Sciatic nerve (tissue), 2 donors: ENCODE measurements at places on chromosomes 2 and 18. TPM values are rescaled to one million over a fixed set of nuclear protein-coding genes. Genes with fewer than 3 reads are reported as not detected.

DNA sequence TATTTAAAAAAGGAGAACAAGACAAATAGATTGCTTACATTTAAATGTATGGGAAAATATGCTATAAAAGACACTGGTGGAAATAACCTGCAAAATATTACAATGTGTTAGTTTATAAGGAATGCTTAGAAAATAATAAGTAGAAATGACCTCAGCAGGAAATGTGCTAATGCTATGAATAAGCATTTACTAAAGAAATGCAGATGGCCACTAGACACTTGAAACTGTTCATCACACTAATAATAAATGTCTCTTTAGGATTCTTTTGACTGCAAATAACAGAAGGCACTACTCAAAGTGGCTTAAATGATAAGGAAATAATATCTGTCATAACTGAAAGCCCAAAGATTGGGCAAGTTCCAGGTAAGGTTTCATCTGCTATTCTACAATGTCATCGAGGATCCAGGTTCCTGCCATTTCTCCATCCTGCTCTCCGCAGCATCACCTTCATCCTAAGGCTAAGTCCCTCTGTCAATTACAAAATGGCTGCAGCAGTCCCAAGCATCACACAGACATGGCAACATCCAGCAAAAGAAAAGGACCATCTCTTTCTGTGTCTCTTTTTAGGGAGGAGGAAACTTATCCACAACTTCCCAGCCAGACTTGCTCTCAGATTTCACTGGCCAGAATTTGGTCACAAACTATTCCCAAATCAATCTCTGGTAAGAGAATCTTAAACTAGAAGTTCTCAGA lies 21.9 kb downstream of the METTL8 start:
- DNase-seq, result no peak

- DNase-seq, result no peak
Observed at GRCh38 chr2:71788601-71789240, 335.4 kb downstream of the DYSF start.

DNA sequence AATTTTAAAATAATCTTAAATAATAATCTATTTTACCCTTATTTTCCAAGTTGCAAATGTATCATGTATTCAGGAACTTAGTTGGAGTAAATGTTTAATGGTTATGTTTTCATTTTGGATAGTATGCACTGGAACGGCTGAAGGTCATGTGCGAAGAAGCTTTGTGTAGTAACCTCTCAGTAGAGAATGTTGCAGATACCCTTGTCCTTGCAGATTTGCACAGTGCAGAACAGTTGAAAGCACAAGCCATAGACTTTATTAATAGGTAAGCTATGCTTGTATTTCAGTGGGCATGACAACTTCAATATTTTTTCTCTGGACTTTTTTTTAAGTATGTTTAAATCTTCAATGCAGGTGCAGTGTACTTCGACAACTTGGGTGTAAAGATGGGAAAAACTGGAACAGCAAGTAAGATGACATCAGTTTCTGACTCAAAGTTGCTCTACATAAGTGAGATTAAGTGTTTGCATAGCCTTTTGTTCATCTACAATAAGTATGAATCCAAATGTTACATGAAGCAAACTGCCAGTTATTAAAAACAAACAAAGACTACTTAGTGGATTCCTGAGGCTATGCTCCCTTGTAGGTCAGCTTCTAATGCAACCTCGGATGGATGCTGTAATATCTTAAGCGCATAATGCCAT lies 63.1 kb downstream of the SPOPL start:
- DNase-seq, result no peak

GRCh38 chr2:54579682-54580620 lies 123.8 kb downstream of the SPTBN1 start:
- DNase-seq, result no peak

DNA sequence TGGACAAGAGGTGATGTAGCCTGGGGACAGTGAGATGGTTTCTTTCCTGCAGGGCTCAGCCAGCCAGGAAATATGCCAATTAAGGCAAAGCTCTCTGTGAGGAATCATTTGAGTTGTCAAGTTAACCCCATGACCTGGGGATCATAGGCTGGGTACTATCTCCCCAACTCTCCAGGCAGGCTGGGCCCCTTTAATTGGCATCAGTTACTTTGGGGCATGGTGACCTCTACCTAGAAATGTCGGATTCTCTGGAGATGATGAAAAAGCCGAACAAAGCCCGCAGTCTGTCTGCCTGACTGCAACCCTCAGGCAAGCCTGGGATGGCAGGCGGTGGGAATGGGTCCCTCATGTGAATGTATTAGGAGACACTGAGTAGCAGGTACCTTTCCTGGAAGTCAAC lies 193.5 kb upstream of the SMAD2 start:
- no peak for DNase-seq

GRCh38 chr2:238282861-238283738 lies 5.3 kb downstream of the PER2 start:
- no peak for DNase-seq

Gene NOL4
- total RNA-seq, result 0.58 TPM

Gene CTAGE1
- not detected for total RNA-seq
